Activated T-cell treated with anti-CD3 and anti-CD28 coated beads, Interleukin-2, amount 50 U/mL, for 24 hours (primary cell): ENCODE measurements at places on chromosomes 5 and 9.

DNA sequence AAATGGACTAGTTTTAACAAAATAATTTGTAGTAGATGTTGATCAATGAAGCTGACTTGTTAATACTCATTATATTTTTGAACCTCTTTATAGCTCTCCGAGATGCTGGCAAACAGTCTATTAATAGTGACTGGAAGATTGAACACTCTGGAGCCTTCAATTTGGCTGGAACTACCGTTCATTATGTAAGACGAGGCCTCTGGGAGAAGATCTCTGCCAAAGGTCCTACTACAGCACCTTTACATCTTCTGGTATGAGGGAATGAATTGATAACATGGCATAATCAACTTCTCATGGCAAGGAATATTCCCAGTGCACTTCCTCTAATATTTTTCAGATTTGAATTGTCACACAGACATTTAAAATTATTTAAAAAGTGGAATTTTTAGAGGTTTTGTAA is 68.2 kb upstream of the MINAR2 start:
- DNase-seq, result no peak

DNA sequence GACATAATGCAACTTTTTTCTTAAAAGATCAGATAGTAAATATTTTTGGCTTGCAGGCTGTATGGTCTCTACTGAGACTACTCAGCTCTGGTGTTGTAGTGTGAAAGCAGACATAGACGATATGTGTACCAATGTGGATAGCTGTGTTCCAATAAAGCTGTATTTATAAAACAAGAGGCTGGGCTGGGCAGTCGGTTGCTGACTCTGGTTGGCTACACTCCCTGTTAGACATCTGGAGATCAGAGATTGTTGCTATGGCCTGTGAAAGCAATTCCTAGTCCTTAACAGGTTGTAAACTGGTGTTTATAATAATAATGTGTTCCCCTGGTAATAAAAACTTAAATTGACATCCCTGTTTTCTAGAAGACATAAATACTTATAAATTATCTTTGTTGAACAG is 24.4 kb upstream of the SCAMP1 start:
- no peak for DNase-seq

GRCh38 chr5:140287801-140288521 is 14.9 kb downstream of the PFDN1 start:
- no peak for DNase-seq

DNA sequence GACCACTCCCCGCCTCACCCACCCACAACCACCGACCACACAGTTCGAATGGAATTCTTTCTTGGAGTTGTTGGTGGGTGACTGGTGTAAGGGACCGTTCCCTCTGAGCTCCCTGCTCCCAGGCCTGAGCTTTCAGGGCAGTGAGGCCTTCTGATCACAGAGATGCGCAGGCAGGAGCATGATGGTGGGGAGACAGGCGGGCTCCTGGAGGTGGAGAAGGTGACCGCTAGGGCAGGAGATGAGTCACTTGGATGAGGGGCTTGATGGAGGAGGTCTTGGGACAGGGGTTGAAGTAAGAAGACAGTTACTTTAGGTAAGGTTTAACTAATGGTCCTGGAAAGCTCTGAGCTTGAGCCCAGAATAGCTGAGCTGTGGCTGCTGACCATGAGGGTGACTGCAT is 88.5 kb downstream of the HSPA4 start:
- DNase-seq, result no peak

DNA sequence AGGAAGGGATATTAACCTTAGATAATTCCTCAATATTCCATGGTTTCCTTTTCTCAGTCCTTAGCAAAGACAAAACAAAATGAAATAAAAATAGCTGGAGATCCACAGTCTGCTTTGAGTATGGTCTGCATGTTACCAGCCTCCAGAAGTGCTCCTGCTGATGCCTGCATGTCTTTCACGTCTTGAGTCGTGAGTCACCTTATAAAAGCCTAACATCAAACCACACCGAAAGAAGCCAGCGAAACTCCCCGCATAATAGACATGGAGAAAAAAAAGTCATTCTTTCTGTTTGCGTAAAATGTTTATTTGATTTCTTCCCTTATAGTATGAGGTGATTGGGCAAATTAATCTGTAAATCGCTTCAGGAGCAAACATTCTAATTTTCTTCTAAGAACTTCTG is 380.5 kb downstream of the SLCO4C1 start:
- DNase-seq, result no peak

DNA sequence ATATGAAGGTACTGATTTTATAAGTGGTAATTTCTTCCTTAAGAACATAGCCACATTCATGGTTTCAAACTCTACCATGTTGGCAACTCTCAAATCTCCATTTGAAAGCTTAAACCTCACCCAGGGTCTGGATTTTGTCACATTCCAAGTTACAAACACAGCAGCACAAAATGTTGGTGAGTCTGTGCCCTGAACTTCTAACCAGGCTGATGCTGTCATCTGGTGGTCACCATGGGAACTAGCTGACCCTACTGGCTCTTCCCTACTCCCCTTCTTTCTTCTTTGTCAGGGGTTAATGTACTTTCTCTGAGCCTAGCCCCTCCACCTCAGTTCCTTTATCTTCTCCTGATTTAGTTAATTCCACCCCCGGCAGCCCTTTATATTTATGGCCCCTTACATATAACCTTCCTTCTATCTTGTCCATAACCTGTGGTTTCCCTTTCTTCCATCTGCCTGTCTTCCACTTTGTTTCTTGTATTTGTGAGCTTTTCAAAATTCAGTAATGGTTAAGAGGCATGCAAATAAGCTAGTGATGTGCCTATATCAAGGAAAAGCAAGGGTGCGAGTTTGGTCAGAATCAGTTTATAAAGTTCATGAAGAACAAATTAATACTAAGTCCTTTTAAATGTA is 35.9 kb downstream of the TGFBR1 start:
- DNase-seq, result no peak

DNA sequence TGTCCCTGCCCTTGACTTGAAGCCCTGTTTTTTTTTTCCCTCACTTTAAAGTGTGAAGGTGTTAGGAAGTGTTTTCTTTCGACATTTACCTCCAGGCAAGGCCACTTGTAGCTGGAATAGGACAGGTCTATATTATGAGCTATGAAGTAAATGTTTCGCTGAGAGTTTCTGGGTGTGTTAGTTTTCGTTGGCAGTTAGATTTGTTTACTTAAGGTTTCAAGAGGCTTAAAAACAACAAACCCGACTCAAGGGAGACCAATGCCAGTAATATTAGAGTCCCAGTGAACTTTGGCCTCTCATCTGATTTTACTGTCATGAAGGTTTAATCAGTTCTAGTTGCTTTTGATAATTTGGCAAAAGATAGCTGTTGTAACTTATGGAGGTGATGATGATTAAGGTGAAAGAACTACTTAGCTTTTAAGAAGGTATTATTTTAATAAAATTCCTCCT is 25.2 kb downstream of the OCLN start:
- no peak for DNase-seq

GRCh38 chr9:135249711-135250110 is 162.2 kb downstream of the OLFM1 start:
- no peak for DNase-seq

GRCh38 chr5:127031863-127032232 is 1.5 kb upstream of the MARCHF3 start:
- DNase-seq, result no peak

GRCh38 chr5:37886242-37886905 is 46.5 kb upstream of the GDNF start:
- no peak for DNase-seq

DNA sequence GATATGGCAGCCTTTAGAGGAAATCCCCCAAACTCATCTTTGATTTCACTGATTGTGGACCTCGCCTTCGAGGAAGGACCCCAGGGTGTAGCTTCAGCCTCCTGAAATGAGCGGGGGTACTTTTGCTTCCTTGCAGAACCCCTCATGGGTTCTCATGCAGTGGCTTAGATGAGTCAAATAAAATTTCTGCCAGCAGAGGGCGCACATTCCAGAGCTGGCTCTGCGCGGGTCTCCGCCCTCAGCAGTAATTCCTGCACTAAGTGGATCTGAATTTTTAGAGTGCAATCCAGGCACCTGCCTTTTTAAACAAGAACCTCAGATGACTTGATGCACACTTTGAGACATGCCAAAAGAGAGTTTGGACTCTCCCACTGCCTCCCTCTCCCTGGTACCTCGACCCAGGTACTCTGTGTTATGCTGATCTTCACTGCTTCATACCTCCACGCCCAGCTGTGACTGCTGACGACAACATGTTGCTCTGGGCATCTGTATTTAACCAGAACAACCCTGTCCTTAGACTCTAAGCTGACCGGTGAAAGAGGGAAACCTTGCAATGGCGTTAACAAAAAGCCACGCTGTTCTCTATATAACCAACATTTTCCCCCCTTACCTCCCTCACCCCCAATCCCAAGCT is 7.3 kb downstream of the EGFLAM start:
- DNase-seq, result peak; percentile 51

DNA sequence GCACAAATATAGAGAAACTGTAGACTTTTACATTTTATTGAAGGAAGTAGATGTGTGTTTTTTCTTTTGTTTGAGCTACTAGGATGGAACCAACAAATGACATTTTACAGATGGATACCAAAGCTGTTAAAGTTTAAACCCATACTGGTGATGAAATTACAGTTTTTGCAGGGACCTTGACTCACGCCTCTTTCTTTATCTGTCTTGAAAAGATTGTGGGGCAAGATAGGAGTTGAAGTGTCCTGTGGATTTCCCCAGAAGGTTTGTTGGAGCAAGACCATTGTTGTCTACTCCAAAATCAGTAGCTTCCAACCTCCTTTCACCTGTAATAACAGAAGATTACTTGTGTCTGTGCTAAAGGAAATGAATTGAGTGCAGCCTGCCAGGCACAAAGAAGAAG is 4.1 kb upstream of the C5orf63 start:
- DNase-seq, result no peak

GRCh38 chr5:83312663-83313062 is 158.9 kb upstream of the VCAN start:
- DNase-seq, result no peak

DNA sequence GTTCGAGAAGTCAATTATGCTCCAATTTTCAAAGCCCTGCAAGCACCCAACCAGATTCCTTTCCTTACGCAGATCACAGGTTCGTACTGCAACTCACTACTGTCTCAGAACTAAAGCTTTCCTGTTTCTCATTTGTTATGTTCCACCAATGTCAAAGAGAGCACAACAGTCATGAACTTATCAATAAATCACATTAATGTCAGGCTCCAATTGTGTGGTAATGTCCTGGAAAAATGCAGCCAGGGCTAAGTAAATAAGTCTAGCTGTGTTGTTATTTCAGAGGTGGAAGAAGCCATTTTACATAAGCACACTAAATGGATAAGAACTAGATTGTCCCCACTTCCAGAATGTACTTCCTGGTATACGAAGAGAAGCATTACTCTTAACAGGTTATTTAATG is 488.6 kb upstream of the PTGER4 start:
- no peak for DNase-seq

DNA sequence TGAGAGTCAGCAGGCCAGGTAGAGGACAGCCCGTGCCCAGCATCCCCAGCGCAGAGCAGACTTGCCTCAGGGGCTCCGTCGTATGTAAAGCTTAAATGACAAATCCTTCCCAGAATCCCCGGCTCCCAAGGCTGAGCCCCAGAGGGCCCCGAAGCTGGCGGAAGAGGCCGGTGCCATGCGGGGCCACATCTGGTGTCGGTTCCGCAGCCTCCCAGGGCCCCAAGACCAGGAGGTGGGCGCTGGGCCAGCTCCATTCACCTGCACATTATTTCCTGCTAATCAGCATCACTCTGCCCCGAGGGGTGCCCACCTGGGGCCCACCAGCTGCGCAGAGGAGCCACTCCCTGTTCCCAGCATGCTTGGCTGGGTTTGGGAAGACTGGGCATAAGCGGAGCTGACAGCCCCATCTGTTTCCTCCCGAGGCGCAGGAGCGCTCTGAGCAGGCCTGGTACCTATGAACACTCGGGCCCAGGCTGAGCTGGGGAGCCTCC is 124.0 kb upstream of the PPP1R26 start:
- no peak for DNase-seq

GRCh38 chr5:122030251-122030650 is 47.8 kb downstream of the LOX start:
- DNase-seq, result no peak

- no peak for DNase-seq
Observed at GRCh38 chr5:169946743-169947295, 33.5 kb downstream of the INSYN2B start.

- no peak for DNase-seq
Observed at GRCh38 chr5:114418176-114419066, 56.6 kb downstream of the KCNN2 start.

GRCh38 chr5:95918421-95919006 is 43.1 kb downstream of the ELL2 start:
- DNase-seq, result no peak

DNA sequence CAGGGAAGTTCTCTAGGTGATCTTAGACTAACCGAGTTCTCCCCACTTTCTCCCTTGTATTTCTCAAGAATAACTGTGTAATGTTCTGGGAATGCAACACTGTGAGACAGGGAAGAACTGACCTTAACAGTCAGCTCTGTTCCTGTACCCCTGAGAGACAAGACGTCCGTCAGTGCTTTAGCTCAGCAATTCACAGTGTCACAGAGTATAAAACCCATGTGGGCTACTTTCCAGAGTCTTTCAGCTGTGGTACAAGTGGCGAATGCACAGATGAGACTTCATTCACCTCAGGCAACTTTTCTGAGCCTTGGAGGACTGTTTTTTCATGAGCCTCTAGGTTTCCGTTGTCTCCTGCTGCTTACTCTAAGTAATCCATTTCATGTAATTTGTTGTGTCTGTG is 458.8 kb downstream of the SPATA31D1 start:
- DNase-seq, result no peak

DNA sequence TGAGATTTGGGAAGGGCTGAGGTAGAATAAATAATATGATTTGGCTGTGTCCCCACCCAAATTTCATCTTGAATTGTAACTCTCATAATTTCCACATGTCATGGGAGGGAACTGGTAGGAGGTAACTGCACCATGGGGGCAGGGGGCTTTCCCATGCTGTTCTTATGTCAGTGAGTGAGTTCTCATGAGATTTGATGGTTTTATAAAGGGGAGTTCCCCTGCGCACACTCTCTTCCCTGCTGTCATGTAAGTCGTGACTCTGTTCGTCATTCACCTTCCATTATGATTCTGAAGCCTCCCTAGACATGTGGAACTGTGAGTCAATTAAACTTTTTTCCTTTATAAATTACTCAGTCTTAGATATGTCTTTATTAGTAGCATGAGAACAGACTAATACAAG is 115.5 kb upstream of the STARD4 start:
- DNase-seq, result peak; percentile 33

- DNase-seq, result no peak
Observed at GRCh38 chr9:129338724-129339430, 160.8 kb upstream of the IER5L start.

GRCh38 chr5:160463740-160464465 is 42.2 kb downstream of the PTTG1 start:
- no peak for DNase-seq

- DNase-seq, result no peak
Observed at GRCh38 chr5:94632024-94632423, 13.6 kb downstream of the SLF1 start.

- DNase-seq, result no peak
Observed at GRCh38 chr9:15873573-15874177, 320.8 kb downstream of the CCDC171 start.

DNA sequence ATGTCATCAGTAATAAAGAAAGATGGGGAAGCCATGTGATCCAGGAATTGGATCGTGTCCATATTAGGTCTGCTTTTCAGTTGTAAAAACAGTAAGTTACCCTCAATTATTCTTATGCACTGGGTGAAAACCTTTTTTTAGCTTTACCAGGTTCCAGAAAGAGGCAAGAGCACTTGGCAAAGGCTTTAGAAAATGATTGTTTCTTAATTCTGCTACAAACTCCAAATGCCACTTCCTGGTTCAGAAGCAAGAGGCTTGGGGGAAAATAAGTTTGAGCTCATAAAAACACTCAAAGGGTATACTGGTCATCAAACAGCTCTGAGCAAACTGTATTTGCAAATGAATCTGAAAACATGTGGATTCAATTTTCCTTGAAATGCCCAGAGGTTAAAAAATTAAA is 615.6 kb downstream of the EBF1 start:
- DNase-seq, result no peak
